GM12878 (cell line): ENCODE measurements at places on chromosomes 11 and 22. TPM values are rescaled to one million over a fixed set of nuclear protein-coding genes. Genes with fewer than 3 reads are reported as not detected.

The OR52E8 gene
- total RNA-seq, result not detected in 2 replicates

The APBB1 gene
- 8.7 and 11.0 TPM in 2 replicates for total RNA-seq

The LRRC74B gene
- total RNA-seq, result not detected in 2 replicates

The MYBPC3 gene
- total RNA-seq, result not detected in 2 replicates

DNA sequence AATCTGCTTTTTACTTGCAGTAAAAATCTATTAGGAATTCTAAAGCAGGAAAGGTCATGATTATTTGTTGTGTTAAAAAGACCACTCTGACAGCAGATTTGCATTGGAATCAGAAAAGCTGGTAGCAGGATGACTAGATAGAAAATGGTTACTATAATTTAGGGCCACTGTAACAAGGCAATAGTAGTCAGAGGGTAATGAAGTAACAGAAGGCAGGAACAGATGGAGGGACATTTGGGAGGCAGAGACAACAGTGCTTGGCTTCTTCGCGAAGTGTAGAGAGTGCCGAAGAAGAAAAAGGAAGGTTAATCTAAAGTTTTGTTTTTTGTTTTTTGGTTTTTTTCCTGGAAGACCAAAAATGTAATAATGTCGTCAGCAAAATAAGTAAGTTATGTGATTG is 129.8 kb upstream of the SLC5A12 start:
- DNase-seq, result no peak

DNA sequence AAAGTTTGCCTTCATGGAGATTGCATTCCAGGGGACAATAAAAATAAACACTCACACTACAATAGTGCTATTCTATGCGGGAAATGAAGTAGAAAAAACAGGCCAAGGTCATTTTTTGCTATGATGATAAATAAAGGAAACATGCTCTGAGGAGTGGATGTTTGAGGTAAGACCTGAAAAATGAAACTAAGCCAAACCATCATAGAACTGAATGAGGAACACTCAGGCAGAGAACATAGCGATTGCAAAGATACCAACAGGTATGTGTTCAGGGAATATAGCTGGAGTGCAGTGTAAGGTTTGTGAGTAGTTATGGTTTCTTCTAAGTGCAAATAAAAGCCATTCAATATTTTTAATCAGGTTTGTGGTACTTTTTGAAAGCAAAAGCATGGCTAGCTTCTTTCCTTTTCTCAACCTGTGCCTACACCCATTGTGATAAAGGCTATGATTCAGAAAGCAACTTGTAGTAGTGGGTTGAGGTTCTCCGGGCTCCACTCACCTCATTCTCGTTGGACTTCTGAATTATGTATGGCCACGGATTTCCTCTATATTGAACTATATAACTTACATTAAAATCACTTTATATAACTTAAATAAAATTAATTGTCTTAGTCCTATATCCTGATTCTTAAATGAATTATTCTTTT is 278.2 kb upstream of the CHORDC1 start:
- DNase-seq, result no peak

- no peak for DNase-seq
Observed at GRCh38 chr11:9574622-9575259, 1.3 kb downstream of the WEE1 start.

- no peak for DNase-seq
Observed at GRCh38 chr11:118843565-118843964, 40.1 kb upstream of the CXCR5 start.

- DNase-seq, result no peak
Observed at GRCh38 chr11:68528630-68529029, 68.1 kb downstream of the PPP6R3 start.

GRCh38 chr11:36703055-36703404 is 105.0 kb upstream of the RAG2 start:
- no peak for DNase-seq

- DNase-seq, result no peak
Observed at GRCh38 chr11:91790346-91791170, 434.1 kb upstream of the FAT3 start.

- DNase-seq, result no peak
Observed at GRCh38 chr11:70496591-70497535, 98.5 kb downstream of the CTTN start.
